RKO (cell line): ENCODE measurements at places on chromosomes 6 and 20.
A peak's percentile ranks its signal among the peaks of the same experiment; 100 is the strongest.

DNA sequence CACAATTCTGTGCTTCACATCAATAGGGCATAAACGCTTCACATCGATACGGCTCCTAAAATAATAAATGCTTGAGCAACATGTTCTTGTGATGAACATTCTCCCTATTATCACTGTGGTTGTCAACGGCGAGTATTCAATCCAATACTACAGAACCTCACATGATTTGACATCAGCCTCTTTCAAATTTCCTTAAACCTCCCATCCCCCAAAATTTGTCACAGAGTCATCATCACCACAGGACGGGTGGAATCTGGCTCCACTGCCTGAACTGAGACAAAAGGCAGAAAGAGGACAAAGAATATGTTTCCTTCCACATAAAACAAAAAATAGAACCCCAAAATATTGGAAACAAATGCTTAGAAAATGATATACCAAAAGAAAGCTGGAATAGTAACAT, 7.3 kb downstream of the THEMIS start:
- DNase-seq = no peak

DNA sequence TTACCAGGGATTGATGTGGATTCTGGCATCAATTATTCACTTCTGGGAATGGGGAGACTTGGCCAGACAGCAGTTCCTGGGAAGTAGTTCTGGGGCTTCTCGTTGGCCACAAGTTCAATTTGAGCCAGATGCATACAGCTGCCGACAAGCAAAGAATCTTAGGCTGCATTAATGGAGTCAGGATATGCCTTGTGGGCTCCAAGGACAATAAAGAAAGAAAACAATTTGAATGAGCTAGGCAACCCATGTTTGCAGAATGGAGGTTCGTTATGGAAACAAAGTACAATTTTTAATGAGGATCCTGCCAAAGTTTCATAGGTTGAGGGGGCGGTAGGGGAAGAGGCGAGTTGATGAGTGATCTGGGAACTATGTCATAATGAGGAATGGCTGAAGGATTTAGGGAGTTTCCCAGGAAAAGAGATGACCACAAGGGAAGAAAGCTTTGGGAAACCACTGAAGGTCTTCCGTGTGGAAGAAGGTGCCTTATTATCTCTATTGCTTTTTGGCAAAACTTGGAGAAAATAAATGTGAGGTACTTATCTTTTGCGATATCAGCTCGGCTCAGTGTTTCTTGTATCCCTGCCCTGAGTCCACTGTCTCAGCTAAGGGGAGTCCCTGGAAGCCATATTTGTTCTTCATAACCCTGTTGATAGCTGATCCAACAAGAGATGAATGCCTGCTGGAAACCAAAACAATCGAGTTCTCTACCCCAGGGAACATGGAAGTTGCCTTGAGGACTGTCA, 181.0 kb upstream of the ZNF217 start:
- peak; percentile 70 for DNase-seq

GRCh38 chr6:45327956-45328522, at the start of gene RUNX2:
Gene RUNX2 (plus strand): TSS chr6:45328330. CDS start chr6:45328727, 397 bp downstream.
- no peak for DNase-seq

GRCh38 chr20:46897328-46897880, 2.8 kb downstream of the EYA2 start:
- no peak for DNase-seq

GRCh38 chr6:9205645-9206044, 770.3 kb upstream of the SLC35B3 start:
- no peak for DNase-seq

DNA sequence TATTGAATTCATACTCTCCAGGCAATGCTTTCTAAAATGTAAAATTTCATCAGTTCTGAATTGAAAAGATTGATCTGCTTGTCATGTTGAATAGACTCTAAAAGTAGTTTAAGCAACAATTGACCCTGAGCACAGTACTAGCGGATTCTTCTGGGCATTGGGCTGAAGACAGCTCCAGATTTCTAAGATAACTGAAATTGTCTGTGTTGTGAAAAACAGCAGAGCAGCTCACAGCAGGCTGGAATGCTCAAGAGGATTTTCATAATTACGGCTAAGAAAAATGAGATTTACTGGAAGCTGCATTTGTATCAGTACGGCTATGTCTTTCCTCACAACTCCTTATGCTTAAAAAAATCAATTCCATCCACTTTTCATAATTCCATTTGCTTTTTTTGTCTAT, 373.7 kb downstream of the HACE1 start:
- DNase-seq = no peak

- DNase-seq = no peak
Measured at GRCh38 chr6:155196911-155197310, 66.9 kb upstream of the CLDN20 start.

- DNase-seq = no peak
Measured at GRCh38 chr20:16308754-16309153, 264.5 kb downstream of the KIF16B start.

GRCh38 chr6:15287670-15288375, 42.0 kb downstream of the JARID2 start:
- no peak for DNase-seq

GRCh38 chr20:38017959-38018358, 15.3 kb downstream of the TTI1 start:
- no peak for DNase-seq

DNA sequence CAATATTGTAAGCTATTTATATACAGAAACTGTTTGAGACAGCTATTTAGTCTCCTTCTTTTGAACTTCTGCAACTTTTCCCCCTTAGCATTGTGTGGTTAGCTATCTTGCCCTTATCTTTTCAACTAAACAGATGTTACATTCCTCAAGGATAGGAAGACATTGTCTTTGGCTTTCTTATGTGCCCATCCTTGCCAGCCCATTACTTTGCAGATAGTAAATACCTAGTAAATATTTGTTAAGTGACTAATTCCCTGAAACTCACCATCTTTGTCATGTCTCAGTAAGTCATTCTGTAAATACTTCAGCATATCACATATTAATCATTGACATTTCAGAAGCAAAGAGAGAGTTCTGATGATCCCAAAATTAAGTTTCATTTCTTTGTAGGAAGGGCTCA, 69.1 kb upstream of the FLRT3 start:
- peak; percentile 9 for DNase-seq

- DNase-seq = peak; percentile 75
Measured at GRCh38 chr20:58870293-58871014, 17.9 kb downstream of the GNAS start.

DNA sequence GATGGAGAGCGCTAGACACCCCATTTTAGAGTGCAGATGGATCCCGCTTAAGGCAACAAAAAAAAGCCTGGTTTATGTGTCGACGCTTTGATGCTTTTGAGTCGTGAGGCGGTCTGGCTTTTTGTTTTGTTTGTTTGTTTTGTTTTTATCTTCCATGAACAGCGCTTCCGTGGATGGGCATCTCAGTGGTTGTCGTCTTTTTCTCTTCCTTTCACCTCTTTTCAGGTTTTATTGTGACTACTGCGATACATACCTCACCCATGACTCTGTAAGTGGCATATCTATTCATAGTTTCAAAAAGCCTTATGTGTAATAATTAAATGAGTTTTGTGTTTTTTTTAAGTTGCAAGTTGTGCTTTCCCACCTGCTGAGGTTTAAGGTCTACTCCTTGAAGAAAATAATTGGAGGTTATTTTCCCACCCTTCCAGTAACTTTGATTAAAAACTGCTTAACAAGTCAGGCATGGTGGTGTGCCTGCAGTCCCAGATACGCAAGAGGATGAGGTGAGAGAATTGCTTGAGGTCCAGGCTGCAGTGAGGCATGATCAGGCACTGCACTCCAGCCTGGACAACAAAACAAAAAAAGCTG, 476 bp downstream of the SNRPC start:
- peak; percentile 42 for DNase-seq

GRCh38 chr20:11585752-11586352, 331.8 kb upstream of the BTBD3 start:
- peak; percentile 52 for DNase-seq

GRCh38 chr6:39816747-39817146, 24.6 kb downstream of the DAAM2 start:
- no peak for DNase-seq

- DNase-seq = no peak
Measured at GRCh38 chr6:137123078-137123477, 50.4 kb downstream of the IL22RA2 start.

GRCh38 chr6:159013229-159013628, 13.2 kb upstream of the RSPH3 start:
- no peak for DNase-seq

DNA sequence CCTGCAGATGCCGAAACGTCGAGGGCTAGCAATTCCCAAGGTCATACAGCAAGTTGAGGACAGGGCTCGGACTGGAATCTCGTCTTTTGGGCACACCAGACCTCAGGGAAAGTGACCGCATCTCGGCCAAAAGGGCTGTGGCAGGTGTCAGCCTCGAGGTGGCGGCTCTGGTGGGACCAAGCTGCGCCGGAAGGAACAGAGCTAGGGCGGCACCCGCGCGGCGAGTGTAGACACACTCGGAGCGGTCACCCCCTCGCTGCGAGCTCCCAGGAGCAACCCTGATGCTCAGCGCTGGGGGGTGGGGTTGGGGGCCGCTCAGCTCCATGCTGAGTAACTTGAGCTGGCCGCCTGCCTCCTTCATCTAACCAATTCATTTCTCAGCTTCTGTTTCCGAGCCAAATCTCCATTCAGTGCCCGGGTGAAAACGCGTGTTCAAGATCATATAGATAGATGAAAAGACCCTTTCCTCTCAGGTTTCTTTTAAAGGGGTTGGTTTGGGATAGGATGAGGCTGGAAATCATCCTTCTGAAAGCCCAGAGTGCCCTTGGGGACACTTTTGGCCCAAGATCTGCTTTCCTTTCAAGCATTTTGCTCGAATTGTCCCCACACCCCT, 2.2 kb upstream of the TUBB2B start:
- DNase-seq = no peak

- DNase-seq = no peak
Measured at GRCh38 chr6:4512051-4512471, 264.1 kb upstream of the CDYL start.

DNA sequence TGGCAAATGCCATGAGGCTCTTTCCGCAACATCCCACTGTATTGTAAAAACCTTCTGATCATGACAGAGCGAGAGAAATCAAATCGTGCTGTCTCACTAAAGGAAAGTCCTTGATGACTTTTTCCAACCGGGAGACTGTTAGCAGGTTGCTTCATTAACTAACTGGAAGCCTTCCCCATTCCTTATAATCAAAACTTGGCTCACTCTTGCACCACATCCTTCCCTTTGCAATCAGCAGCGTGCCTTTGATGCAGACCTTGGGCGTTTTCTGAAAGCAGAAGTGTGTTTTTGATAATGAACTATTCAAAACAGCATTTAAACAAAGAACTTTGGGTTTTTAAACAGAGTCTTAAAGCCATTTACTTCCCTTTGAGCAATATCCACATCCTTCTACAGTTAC, 96.2 kb upstream of the CNR1 start:
- no peak for DNase-seq

DNA sequence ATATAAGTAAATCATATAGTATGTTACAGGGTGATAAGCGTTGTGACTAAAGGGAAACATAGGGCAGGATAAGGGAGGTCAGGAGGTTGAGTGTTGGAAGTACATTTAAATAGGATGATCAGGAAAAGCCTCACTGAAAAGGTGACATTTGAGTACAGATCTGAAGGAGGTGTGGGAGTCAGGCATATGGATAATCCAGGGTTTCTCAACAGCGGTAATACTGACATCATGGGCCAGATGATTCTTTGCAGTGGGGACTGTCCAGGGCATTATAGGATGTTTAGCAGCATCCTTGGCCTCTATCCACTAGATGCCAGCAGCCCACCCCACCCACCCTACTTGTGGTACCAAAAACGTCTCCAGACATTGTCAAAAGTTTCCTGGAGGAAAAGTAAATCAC, 292.6 kb upstream of the PREP start:
- DNase-seq = no peak

GRCh38 chr20:53942472-53942816, 128.0 kb downstream of the BCAS1 start:
- no peak for DNase-seq

GRCh38 chr20:48722737-48723191, 105.0 kb downstream of the PREX1 start:
- DNase-seq = no peak

DNA sequence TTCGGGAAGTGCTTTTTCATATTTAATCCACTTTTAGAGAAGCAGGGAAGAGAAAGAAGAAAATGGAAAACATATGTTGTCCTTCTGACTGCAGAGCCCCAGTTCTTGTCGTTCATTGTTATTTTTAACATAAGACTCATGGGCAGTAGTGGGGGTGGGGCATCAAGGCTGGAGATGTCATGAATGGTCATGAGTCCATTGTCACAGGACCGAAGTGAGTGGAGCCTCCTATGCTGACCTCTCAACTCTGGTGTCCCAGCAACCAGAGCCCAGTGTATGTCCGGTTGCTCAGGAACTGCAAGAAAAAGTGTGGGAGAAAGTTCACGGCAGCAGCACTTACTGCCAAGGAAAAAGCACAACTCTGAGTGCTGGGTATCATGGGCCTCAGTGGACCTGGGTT, 108.6 kb downstream of the BANF2 start:
- no peak for DNase-seq

- DNase-seq = no peak
Measured at GRCh38 chr6:109453594-109454495, 1.7 kb downstream of the MICAL1 start.

DNA sequence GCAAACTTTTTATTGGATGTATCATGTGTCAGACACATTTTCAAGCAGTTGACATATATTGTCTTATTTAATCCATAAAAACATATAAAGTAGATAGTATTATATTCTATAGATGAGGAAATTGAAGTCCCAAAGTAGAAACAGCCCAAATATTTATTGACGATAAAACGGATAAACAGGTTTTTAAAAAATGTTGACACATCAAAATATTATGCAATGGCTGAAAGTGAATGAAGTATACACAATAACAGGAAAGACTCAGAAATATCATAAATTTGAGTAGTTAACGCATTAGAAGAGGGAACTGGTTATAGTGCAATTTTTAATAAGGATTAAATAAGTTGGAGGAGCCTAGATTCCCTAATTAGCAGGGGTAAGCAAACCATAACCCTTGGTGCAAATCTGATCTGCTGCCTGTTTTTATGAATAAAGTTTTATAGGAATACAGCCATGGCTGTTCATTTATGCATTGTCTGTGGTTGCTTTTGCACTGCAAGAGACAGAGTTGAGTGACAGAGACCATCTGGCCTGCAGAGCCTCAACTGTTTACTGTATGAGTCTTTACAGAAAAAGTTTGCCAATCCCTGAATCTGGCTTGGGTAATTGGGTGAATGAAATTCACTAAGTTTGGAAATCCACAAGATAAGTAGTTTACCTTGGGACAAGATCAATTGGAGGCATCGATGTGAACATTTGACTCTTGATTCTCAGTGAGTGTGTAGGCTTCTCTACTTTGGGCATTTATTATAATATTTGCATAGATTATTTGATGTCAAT, 50.6 kb upstream of the EXOC2 start:
- DNase-seq = no peak

DNA sequence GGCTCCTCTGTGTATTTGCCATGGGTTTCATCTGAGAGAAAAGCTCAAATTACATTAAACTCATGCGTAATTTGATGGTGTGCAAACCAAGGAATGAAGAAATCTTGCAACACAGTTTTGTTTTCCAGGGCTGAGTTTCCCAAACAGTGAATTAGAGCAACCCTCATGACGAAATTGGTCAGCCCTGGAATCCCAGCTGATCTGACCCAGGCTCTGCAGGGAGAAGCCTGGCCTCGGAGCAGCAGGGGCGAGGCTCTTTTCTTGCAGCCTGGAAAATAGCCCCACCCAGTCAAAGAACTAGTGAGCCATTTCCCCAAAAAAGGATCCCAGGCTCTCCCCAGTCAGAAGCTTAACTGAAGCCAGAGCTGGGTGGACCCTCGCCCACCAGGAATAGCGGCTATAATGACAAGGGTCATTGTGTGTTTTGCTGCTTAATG, 107.3 kb upstream of the SNX9 start:
- no peak for DNase-seq

- DNase-seq = peak; percentile 63
Measured at GRCh38 chr6:7051780-7052442, 55.9 kb upstream of the RREB1 start.

GRCh38 chr6:79064635-79065034, 13.4 kb downstream of the PHIP start:
- no peak for DNase-seq
